ENCODE measurements at places on chromosomes 6 and 20.

DNA sequence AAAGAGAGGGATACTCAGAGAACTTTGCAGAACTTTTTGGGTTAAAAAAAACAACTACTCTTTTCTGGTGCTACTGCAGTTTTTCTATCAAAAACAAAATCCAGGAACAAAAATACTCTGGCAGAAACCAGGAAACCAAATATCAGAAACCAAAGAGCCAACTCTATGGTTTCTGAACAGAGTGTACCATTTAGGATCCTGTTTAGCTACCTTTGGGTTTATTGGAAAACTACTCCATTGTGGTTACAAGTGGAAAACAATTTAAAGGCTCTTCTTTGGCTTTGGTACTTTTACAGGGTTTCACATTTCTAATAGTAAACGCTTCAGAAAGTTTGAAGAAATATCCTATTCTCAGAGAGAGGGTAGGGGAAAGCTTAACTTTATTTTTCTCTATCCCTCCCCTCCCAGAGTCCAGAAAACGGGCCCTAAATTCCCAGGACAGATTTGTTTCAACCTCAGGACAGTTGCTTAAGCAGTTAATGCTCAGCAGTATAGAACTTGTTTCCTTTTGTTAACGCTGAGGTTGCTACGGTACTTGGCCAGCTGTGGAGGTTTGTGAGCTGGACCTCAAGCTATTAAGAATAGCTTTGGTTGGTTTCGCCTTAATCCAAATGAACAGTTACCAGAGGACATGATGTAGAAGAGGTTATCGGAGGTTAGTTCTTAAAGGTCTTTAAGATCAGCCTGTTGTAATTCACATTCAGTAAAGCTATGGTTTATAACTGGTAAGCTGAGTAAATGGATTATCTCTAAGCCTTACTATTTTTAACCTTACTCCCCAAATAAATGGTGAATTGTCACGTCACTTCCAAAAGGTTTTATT, 47.9 kb downstream of the FOXO3 start:
- DNase-seq, result no peak

DNA sequence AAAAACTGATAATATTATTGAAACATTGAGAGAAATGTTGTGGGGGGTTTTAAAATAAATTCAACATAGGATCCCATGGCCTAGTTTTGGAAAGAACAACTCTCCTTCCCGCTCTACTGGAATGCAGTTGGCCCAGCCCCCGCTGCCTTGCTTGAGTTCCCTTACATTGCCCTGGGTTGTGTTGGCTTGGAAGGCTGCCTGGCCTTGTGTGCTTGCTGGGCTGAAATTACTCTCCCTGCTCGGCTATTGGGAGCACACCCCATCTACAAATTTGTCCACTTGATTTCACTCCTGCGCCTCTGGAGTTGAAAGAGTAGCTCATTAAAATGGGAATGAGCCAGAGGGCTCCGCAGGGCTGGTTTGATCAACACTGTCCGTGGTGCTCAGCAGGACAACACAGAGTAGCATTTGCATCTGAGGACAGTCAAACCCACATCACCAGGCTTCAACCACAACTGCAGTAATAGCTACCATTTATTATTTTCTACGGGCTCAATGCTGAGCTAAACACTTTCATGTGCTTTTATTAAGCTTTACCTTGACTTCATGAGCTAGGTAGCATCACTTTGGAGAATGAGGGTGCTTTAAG, 35.2 kb downstream of the DOK5 start:
- DNase-seq, result no peak

GRCh38 chr20:44772636-44773035, 27.0 kb downstream of the KCNK15 start:
- DNase-seq, result no peak

DNA sequence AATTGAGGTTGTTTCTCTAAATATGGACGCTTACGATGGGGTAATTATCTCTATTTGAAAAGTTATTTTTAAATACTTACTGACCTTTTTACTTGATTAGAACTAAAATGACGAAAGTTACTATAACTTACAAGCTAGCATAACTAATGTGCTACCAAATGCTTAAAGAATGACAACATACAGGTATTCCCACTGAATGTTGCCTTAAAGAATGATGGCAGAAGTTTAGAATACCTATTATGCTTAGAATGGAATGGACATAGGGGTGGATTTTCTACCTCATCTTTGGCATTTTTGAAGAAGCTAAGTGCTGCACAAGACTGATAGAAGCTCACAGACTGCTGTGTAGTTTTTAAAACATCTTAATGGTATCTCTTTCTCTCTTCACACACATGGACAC, 284.8 kb downstream of the THBS2 start:
- no peak for DNase-seq

DNA sequence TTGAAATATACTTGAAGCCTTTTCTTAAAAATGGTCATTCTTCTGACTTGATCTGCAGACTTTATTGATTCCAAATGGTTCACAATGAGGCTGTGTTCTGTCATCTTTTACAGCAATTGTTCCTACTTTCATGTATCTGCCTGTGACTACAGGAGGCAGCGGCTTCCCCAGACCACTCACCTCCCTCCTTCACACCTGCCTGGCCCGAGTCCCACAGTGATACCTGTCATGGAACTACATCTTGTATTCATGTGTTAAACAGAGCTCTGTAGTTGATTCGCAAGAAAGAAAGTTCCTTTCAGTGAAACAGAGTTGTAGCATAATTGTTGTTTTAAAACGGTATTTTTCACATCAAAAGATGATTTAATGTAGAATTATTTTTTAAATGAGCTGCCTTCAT, 673.5 kb upstream of the AGPAT4 start:
- DNase-seq, result no peak

GRCh38 chr6:42507195-42507594, 55.5 kb upstream of the TRERF1 start:
- DNase-seq, result no peak

Data from NCI-H510A treated with DMSO at 0.1 percent for 48 hours (cell line).